RWPE1 (cell line): ENCODE measurements at places on chromosomes 1 and 21.
A peak's percentile ranks its signal among the peaks of the same experiment; 100 is the strongest.

DNA sequence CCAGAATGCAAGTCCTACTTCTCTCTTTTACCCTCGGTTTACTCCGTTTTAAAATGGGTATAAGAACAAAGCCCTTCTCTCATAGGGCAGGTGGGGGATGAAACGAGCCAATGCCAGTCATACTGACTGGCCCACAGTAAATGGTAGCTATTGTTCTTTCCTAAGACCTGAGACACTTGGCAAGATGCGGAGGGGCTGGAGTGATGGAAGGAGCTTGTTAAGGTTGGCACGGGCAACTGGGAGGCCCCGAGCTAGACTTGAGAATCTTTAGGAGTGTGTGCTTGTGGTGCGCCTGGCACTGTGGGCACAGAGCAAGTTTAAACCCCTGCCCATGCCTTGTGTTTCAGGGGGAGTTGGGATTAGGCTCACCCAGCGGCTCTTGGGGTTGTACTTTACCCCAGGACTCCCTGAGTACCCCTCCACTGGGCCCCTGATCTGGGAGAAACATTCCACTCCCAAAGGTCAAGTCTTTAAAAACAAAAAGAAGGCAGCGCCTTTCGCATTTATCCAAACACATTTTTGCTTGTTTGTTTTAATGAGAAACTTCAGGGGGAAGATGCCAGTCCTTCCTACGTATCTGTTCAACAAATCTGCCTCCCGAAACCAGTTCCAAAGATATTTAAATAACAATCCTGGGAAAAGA lies 240.6 kb upstream of the TMEM51 start:
- no peak for DNase-seq

DNA sequence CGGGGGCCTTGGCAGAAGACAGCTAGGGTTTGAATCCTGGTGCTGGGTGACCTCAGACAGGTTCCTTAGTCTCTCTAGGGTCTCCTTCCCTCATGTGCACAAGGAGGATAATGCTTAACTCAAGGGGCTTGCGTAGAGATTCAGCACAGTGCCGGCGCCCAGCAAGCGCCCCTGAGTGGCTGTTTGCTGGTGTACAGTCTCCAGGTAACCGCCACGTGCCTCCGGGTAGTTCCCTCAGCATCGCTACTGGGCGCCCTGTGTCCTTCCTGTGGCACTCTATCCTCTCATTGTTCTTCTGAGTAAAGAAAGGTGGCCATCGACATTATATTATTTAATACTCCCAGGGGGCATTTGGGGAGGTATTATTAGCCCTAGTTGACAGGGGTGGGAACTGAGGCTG lies 80.9 kb downstream of the NENF start:
- no peak for DNase-seq

- DNase-seq: no peak
Observed at GRCh38 chr21:34782506-34783360, 113.9 kb downstream of the CLIC6 start.

- DNase-seq: no peak
Observed at GRCh38 chr1:245578308-245578707, 423.5 kb downstream of the KIF26B start.

GRCh38 chr1:78070758-78071157 lies 25.0 kb downstream of the GIPC2 start:
- DNase-seq: peak; percentile 91

GRCh38 chr1:178706432-178706831 lies 18.6 kb upstream of the RALGPS2 start:
- no peak for DNase-seq

DNA sequence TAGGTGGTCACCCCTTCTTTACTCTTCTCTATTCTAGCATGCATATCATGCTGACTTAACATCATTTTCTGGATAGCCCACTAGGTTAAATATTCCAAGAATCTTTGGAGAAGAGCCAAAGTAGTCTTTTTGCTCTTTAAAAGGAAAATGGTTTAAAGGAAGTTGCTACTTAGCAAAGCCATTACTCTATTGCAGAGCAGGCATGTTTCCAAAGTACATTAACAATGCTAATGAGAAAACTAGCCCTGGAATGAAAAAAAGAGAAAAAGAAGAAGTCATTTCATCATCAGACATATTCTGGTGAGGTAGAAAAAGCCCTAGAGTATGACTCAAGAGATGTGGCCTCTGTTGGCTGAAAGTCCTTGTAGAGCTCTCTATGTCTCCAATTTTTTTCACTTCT lies 74.0 kb downstream of the NUF2 start:
- no peak for DNase-seq

DNA sequence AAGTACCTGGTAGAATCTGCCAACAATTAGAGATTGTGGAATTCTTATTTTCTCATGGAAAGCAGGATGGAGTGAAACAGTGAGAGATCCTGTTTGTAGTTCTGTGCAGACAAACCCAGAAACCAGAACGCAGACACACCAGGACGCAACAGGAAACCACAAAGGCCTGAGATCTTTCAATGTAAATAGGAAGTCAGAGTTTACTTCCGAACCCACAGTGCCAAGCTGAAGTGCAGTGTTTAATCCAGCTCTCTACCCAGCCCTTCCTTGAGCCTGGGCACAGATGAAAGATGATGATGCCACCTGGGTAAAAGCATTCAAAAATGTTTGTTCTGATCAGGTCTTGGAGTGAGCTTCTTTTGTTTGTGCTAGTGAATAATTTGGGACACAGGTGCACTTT lies 244.2 kb upstream of the HOOK1 start:
- DNase-seq: no peak

GRCh38 chr1:61926597-61926996 lies 184.3 kb downstream of the PATJ start:
- DNase-seq: no peak

DNA sequence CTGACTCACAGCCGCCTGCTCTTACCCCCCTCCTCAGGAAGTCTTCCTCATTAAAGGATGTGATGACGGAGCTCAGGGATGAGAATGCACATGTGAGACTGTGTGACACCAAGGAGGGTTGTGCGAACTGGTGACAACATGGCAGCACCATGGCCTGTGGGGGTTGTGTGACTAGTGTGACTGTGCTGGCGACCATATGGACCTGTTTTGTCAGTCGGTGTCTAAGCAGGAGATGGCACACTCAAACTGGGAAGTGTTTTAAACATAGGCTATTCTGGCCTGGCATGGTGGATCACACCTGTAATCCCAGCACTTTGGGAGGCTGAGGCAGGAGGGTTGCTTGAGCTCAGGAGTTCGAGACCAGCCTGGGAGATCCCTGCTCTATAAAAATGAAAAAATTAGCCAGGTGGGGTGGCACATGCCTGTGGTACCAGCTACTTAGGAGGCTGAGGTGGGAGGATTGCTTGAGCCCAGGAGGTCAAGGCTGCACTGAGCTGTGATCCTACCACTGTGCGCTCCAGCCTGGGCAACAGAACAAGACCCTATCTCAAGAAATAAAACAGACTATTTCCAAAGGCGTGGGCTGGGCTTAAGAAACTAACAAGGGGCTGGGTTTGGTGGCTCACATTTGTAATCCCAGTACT lies 7.4 kb downstream of the TRNP1 start:
- no peak for DNase-seq

DNA sequence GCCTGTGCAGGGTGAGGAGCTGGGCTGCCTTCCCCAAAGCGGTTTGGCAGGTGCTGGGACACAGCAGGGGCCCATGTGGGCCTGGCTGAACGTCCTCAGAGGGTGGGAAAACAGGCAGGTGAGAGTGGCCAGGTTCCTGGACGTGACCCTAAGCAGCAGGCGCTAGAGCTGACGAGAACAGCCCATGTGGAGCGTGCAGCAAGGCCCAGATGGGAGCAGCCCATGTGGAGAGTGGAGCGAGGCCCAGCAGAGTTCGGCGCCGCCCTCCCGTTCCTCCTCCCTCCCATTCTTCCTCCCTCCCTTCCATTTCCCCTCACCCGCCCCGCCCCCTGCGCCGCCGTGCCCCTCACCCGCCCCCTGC lies 314.4 kb upstream of the VAMP3 start:
- no peak for DNase-seq

- DNase-seq: no peak
Observed at GRCh38 chr1:207825719-207826556, 74.1 kb downstream of the CD46 start.

- no peak for DNase-seq
Observed at GRCh38 chr1:18541046-18541795, 60.5 kb downstream of the KLHDC7A start.

GRCh38 chr21:35084869-35085268 lies 35.8 kb upstream of the RUNX1 start:
- DNase-seq: peak; percentile 69

- DNase-seq: no peak
Observed at GRCh38 chr1:6243993-6244392, at the start of gene HES3. HES3 (plus strand) TSS chr1:6244179; CDS start chr1:6244366, 187 bp downstream.
